BE2C (cell line): ENCODE measurements at places on chromosomes 7 and 10.

- DNase-seq: no peak
Observed at GRCh38 chr7:64672414-64672813, 6.5 kb downstream of the ZNF107 start.

GRCh38 chr7:47786557-47787248, 161.6 kb downstream of the PKD1L1 start:
- DNase-seq: peak; percentile 20

- no peak for DNase-seq
Observed at GRCh38 chr10:1706711-1707110, 30.6 kb downstream of the ADARB2 start.

DNA sequence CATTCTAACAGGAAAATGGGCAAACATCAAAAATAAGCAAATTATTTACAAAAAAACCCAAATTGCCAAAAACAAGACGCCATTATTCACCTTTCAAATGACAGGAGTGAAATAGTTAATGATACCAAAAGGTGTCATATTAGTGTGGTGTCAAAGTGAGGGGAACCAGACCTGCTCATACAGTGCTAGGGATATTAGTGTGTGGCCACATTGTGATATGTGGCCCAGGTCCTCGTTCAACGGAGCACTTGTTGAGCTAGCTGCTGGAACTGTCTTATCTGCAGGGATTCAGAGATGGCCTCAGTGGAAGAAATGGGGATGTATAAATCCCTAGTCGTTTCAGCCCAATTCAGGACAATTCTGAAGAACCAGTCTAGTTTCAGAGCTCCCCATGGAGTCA, 41.2 kb downstream of the GPR85 start:
- DNase-seq: no peak

DNA sequence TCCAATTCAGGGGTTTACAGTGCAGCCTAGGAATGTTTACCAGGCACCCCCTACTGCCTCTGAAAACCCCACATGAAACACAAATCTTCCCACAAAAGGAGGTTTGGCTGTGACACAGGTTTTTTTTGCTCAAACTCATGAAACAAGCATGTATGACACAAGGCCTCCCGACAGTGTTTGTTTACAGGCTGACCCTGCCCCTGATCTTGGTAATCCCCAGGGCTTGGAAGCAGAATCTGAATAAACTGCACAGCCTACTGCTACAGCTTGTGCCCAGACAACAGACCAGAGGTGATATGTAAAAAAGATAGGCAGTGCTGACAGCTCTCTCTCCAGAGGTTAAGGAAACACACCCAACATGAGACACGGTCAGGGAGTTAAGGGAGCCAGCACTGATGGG, 184.2 kb downstream of the KMT2E start:
- DNase-seq: peak; percentile 24

GRCh38 chr7:145123502-145123901, 287.6 kb upstream of the TPK1 start:
- no peak for DNase-seq

- DNase-seq: no peak
Observed at GRCh38 chr10:30979956-30980355, 51.7 kb downstream of the ZNF438 start.

GRCh38 chr10:14587540-14588083, 187.1 kb downstream of the FAM107B start:
- no peak for DNase-seq

DNA sequence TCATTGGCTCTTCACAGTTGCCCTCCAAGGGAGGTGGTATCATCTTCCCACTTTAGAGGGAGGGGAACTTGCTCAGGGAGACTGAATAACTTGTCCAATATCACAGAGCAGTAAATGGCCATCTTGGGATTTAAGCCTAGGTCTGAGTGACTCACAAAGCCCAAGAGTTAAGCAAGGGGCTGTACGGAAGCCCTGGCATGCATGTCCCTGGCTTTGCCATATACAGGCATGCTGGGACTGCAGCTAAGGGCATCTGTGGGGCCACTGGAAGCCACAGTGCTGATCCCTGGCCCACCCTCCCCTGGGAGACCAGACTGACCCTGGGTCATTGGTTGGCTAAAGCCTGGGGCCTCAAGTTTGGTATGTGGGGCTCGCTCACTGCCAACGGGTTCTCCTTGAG, 3.1 kb downstream of the VSIR start:
- DNase-seq: no peak

DNA sequence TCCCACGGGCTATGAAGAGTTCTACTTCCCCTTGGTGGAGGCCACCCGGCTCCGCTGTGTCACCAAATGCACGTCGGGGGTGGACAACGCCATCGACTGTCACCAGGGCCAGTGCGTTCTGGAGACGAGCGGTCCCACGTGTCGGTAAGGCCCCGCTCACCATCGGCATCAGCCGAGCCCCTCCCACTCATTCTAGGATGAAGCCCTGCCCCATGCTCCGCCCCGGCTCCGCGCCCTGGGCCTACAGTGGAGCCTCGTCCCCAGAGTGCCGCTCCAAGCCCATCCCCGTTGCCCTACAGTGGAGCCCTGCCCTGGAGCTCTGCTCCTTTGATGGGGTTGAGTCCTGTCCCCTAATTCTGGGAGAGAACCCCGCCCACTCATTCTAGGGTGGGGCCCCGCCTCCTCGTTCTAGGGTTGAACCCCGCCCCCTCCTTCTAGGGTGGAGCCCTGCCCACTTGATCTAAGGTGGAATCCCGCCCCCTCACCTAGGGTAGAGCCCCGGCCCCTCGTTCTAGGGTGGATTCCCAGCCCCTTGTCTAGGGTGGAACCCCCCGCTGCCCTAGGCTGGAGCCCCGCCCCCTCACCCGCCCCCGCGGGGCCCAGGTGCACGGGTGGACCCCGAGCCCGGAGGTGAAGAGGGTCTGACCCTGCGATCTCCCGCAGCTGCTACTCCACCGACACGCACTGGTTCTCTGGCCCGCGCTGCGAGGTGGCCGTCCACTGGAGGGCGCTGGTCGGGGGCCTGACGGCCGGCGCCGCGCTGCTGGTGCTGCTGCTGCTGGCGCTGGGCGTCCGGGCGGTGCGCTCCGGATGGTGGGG, 3.4 kb upstream of the MUC12 start:
- peak; percentile 89 for DNase-seq

DNA sequence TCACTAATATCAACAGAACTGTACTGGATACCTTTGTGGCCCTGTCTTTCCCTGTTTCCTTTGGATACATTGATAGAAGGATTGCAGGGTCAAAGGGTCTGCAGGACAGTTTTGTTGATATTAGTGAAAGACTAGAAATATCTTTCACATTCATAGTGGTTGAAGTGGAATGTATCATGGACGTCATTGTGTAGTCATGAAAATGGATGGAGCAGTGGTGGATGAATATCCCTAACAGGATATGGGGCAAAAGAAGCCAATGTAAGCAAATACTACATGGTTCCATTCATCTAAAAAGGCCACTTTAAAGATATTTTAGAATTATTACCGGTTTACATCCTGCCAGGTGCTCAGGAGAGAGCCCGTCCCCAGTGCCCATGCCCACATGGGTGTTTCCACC, 23.8 kb downstream of the PALD1 start:
- DNase-seq: no peak

DNA sequence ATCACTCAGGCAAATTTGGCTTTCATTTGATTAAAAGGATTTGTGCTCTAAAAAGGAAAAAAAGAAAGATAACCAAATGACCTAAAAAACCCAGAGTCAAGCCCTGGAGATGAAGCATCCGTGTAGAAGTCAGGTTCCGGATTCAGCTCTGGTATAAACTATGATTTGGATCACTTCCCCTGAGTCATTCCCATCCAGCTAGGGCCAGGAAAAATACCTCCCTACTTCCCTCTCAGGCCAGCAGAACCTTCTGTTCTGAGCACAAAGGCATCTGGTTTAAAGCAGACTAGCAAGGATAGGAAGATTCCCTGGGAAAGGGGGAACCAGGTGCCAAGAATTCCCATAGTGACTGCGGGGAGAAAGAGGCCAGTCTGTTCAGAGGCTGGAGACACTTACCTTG, 25.7 kb upstream of the NDST2 start:
- no peak for DNase-seq

DNA sequence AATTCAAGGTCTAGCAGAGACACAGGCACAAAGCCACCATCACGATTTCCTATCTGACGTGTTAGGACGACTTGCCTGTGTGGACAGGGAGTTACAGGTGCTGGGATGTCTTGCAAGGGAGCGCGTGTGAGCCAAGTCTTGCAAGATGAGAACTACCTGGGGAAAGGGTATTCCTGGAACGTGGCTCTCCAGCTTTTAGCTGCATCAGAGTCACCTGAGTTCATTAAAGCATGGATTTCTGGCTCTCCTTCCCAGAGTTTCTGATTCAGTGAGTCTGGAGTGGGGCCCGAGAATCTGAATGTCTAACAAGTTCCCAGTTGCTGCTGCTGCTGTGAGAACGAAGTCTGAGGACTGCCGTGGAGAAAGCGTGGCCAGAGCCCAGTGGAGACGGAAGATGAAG, 30.0 kb upstream of the RNF32 start:
- no peak for DNase-seq

DNA sequence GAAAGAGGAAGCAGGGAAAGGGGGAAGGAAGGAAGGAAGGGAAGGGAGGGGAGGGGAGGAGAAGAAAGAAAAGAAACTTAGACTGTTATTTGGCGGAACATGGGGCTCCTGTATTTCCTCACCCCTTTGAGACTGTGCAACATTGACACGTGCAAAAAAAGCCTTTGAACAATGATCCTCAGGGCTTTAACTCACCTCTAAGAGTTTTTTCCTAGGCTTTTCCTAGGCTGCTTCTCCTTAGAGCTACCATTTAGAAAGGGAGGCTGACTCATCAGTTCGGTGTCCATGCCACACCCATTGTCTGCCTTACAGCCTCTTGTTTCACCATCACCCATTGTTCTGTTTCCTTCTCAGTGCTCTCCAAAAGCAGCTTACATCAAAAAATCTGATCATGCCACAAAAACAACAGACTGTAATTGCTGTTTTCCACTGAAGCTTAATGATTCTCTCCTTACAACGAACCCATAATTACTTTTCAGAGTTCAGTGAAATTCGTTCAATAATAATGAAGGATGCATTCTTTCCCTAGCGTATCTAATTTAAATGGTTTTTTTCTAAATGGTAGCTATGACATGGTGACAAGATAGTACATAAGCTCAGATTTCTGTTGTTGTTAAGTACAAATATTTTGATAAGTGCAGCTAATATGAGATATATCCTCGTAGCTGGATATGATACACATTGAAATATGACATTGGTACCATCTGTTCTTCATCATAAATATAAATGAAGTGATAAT, 90.8 kb downstream of the PRLHR start:
- no peak for DNase-seq

- DNase-seq: no peak
Observed at GRCh38 chr10:119903946-119904666, 11.6 kb downstream of the SEC23IP start.

DNA sequence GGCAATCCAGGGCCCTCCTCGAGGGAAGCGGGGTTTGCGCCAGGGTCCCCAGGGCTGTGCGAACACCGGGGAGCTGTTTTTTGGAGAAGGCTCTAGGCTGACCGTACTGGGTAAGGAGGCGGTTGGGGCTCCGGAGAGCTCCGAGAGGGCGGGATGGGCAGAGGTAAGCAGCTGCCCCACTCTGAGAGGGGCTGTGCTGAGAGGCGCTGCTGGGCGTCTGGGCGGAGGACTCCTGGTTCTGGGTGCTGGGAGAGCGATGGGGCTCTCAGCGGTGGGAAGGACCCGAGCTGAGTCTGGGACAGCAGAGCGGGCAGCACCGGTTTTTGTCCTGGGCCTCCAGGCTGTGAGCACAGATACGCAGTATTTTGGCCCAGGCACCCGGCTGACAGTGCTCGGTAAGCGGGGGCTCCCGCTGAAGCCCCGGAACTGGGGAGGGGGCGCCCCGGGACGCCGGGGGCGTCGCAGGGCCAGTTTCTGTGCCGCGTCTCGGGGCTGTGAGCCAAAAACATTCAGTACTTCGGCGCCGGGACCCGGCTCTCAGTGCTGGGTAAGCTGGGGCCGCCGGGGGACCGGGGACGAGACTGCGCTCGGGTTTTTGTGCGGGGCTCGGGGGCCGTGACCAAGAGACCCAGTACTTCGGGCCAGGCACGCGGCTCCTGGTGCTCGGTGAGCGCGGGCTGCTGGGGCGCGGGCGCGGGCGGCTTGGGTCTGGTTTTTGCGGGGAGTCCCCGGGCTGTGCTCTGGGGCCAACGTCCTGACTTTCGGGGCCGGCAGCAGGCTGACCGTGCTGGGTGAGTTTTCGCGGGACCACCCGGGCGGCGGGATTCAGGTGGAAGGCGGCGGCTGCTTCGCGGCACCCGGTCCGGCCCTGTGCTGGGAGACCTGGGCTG, 26.0 kb downstream of the PRSS2 start:
- no peak for DNase-seq

GRCh38 chr7:98418636-98419315, 17.9 kb upstream of the BAIAP2L1 start:
- DNase-seq: peak; percentile 16

GRCh38 chr10:92550924-92551323, 23.0 kb downstream of the IDE start:
- no peak for DNase-seq

DNA sequence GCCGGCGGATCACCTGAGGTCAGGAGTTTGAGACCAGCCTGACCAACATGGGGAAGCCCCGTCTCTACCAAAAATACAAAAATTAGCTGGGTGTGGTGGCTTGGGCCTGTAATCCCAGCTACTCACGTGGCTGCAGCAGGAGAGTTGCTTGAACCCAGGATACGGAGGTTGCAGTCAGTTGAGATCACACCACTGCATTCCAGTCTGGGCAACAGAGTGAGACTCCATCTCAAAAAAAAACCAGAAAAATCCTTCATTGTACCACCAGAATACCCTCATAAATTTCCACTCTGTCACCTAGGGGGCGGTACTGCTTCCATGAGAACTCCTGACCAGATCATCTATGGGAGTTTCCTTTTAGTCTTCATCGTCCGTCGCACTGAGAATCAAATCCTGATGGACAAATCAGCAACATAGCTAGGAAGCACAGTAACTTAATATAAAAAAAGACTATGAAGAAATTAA, 225.8 kb upstream of the KLF14 start:
- no peak for DNase-seq

- DNase-seq: no peak
Observed at GRCh38 chr7:106466867-106467266, 182.1 kb upstream of the NAMPT start.

DNA sequence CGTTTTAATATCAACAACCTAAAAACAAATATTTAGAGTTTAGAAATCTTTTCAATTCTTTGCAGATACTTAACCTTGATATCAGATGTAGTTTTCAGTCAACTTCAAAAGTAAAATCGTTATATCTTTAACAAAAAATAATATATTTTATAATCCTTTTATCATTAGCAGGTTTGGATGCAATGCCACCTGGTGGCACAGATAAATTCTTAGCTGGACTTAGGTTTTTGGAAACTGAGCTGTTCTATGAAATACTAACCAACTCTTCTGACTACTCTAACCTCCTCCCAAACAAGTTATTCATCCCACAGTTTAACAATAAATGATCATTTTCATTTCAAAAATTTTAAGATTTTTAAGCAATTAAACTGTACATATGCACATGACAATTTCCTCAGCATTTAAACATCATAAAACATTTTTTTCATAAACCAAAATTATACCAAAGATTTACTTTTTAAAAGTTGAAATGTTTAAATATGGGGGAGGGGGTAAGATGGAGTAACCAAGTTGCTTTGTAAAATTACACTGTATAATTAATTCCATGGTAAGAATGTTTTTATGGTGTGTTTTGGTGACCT, 56.9 kb downstream of the HIBADH start:
- no peak for DNase-seq
